Renal cortex interstitium (tissue), 15 donors: ENCODE measurements at places on chromosomes 7 and 10. TPM values are rescaled to one million over a fixed set of nuclear protein-coding genes. Genes with fewer than 3 reads are reported as not detected.

- DNase-seq = no peak
Measured at GRCh38 chr7:87702326-87702725, 74.1 kb downstream of the RUNDC3B start.

DNA sequence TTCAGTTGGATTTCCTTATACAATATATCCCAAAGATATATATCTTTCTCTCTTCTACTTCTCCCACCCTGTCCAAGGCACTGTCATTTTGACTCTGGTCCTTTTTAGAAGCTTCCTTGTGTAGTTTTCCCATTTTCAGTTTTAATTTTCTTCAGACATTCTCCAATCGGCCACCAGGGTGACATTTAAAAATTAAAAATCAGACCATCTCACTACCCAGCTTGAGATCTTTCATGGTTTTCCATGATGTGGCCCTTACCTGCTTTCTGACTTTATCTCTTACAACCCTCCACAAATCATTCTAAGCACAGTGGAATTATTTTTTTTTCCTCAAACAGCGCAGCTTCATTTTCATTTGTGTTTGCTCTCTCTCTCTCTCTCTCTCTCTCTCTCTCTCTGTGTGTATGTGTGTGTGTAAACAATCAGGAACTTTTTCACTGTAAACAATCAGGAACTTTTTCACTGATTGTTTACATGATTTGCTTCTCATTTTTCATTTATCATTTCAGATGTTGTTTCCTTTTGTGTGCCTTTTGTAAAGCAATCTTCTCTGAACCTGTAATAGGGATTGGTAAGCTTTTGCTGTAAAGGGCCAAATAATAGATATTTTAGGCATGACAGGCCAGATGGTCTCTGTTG lies 348.9 kb downstream of the ATRNL1 start:
- no peak for DNase-seq

- DNase-seq = peak; percentile 75
Measured at GRCh38 chr7:191981-192649, at the start of gene FAM20C. FAM20C (plus strand) TSS chr7:192571; CDS start chr7:193200, 629 bp downstream.

The PAX4 gene
- not detected for polyA plus RNA-seq
